ENCODE measurements at places on chromosomes 3 and 15.

DNA sequence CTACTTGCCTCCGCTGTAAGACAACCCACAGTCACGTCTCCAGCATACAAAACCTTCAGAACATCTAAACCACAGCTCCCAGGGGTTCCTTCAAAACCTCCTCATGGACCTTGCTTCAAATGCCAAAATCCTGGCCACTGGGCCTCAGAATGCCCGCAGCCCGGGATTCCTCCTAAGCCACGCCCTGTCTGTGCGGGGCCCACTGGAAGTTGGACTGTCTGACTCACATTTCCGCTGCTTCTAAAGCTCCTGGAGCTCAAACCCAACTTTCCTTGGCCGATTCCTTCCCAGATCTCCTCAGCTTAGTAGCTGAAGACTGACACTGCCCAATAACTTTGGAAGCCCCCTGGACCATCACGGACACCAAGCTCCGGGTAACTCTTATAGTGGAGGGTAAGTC lies 17.9 kb upstream of the OR5H6 start:
- no peak for DNase-seq

- DNase-seq = no peak
These were observed 328.4 kb upstream of the NECTIN3 start for GRCh38 chr3:110743202-110743601.

DNA sequence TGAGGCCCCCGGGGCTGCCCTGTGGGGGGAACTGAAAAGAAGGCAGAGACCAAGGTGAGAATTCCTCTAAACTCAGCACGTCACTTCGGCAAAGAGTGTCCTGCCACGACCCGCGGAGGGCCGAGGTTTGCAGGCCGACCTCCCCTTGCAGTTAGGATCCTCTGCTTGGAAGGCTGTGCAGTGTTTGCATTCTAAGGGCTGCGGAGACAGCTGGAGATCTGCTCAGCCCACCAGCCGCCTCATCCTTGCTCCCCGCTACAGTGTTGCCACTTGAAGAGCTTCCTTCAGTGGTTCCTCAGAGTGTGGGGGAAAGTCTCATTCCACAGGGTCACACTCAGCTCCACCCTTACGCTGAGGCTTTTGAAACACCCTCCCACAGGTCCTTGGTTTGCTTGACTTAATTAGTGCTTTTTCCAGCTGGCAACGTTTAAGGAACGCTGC lies 10.8 kb downstream of the SLC51A start:
- DNase-seq = no peak

- no peak for DNase-seq
These were observed 1114.8 kb downstream of the ROBO2 start for GRCh38 chr3:78154521-78155186.

GRCh38 chr3:100603469-100603868 lies 5.9 kb upstream of the ADGRG7 start:
- no peak for DNase-seq

DNA sequence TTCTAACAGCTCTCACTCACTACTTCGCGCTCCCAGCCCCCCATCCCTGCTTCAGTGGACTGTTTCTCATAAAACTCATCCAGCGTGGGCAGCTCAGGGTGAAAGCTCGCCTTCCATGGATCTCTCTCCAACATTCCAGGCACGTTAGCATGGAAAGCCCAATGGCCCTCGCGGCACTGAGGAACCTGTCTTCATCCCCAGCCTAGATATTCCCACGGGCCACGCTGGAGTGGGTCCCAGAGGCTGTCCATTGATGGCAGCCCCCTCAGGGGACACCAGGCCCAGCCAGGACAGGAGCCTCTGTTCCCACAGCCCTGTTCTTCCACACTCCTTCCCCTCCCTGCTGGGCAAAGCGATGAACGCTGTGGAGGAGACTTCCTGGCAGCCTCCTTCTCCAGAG lies 121.1 kb downstream of the SEC22A start:
- no peak for DNase-seq

DNA sequence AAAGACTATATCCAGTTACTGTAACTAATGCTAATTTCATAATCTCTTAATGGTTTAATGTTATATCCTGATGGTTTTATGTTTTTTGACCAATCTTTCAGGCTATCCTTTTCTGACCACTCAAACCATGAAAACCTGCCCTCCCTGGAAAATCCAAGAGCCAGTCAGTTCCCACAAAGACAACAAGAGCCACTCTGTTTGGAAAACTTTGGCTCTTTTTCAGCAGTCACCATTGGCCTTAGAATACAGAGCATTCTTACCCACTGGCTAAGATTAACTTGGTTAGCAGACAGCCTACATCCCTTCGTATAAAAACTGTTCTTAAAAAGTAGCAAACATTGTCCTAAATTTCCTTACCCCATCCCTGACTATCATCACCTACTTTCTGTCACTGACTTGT lies 32.9 kb downstream of the ALCAM start:
- DNase-seq = peak; percentile 76

- DNase-seq = peak; percentile 15
These were observed 76.0 kb downstream of the SSR3 start for GRCh38 chr3:156478891-156479290.

DNA sequence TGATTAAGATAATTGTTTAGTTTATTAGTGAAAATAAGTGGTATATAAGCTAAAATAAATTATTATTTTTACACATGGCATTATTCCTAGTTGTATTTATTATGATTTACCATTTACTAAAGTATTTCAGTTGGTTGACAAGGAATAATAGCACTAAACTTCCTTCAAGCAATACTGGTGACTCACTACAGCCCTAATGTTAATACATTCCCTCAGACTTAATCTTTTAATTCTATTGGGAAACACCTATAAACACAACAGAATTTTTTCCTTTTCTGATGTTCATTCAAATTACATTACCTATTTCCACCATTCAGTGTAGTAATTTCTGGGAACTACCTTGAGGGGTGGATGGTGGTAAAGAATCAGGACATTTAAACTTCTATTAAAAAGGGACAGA lies 264.0 kb downstream of the TIGIT start:
- DNase-seq = no peak

GRCh38 chr15:37100109-37100965 lies at the start of gene MEIS2:
Gene MEIS2, minus strand, starts transcription at chr15:37100549. Its CDS starts 1,083 bp downstream, at chr15:37099466.
- DNase-seq = peak; percentile 91

DNA sequence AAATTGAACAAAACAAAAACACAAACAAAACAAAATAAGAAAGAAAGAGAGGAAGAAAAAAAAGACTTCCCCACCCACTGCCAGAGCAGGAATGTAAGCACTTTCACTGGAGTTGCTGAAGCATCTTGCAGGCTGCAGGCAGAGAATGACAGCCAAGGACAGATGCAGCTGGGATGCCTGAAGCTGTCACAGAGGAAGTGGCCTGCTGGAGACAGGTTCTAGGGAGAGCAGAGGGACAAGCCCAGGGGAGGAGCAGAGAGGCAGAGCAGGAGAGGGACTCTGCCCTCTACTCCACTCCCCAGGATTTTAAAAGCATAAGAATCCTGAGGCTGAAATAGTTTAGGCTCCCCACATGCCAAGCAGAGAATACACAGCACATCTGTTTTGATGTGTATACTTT lies 326.2 kb downstream of the TUSC7 start:
- peak; percentile 28 for DNase-seq

DNA sequence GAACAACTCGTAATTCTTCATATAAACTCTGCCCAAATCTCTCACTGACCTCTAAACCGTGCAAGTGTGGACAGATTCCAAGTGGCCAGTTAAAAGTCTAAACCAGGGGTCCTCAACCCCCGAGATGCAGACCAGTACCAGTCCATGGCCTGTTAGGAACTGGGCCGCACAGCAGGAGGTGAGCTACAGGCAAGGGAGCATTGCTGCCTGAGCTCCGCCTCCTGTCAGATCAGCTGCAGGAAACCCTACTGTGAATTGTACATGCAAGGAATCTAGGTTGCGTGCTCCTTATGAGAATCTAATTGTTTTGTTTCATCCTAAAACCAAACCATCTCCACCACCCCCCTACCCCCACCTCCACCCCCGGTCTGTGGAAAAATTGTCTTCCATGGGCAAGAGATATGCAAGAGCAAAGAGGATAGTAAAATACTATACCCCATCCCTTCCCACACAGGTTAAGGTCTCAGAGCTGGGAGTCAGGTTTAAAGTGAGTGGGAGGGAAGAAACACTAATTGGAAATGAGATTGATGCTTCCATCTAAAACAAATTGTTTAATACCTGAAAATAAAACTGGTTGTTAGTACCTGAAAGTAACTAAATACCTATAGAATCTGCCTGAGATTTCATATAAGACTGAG lies 54.0 kb downstream of the POLQ start:
- DNase-seq = no peak

DNA sequence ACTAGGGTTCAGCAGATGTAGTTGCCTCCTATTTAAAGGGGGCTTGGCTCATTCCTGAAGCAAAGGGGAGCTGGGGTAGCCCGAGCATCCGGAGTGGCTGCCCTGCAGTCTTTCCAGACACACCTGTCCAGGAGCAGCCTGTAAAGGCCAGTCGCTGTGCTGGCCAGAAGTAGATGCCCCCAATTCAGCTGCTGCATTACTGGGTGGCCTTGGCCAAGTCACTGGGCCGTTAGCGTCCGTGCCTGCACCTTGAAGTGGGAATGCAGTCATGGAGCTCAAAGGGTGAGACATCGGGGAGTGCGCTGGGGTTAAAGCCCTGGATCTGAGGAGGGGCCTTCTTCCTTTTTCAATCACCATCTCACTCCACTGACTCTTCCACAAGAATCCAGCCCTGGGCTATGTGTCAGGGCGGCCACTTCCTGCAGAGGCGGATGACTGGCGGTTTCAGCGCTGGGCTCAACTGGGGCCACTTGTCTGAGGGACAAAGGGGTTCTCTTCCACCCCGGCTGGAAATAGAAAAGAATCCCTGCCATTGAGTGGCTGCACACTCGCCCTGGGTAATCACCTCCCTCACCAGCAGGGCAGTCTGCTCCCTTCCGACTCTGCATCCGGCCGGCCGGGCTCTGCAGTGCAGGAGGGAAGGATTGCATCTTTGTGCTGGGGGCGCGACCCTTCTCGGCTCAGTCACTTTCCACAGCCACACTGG lies 11.8 kb downstream of the ALDH1A3 start:
- peak; percentile 62 for DNase-seq

- DNase-seq = no peak
These were observed 173.0 kb downstream of the SHQ1 start for GRCh38 chr3:72675243-72675642.
